ENCODE measurements at places on chromosomes 4 and X.

DNA sequence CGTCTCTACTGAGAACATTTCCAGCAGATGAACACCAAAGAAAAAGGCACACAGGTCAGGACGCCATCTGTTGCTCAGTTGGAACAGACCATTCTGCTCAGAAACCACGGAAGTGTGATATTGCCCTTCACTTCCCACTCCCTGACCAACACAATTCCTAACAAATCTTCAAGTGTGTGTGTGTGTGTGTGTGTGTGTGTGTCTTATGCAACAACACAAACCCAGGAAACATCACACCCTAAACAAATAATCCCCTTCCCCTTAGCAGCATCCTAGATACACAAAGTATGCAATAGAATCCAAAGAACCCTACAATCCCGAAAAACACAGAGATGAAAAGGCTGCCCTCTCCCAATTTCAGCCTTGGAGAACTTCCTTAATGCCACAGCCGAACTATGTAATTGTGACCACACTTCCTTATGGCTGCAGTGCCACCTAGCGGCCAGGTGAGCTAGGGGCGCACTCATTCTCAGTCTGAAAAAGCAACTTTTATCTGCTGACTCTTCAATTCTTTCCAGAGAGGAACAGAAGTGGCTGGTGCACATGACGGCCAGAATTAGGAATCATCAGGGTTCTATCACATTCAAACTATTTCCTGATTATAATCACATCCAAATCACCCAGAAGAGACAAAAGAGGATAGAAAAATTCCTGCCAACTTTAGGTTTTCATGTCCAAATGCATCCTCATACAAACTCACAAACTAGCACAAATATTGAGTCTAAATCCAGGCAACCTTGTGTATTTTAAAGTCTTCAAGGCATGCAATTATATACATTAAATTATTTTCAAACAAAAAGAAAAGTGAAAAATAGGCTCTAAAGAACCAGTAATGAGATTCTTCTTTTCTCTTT, 164.9 kb downstream of the DHX15 start:
- DNase-seq, result peak; percentile 53

DNA sequence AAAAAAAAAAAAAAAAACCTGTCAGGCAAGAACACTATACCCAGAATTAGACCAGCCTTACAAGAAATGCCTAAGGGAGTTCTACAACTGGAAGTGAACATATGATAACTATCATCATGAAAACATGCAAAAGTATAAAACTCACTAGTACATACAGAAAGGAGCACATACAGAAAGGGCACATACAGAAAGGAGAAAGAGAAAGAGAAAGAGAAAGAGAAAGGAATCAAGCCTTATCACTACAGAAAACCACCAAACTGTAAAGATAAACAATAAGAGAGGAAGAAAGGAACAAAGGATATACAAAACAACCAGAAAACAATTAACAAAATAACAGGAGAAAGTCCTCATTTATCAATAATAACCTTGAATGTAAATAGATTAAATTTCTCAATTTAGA, 50.4 kb downstream of the PHKA1 start:
- DNase-seq, result no peak

- no peak for DNase-seq
Observed at GRCh38 chrX:153423652-153424051, 12.4 kb downstream of the ZFP92 start.

- DNase-seq, result no peak
Observed at GRCh38 chrX:129818123-129818522, 25.6 kb downstream of the ZDHHC9 start.

DNA sequence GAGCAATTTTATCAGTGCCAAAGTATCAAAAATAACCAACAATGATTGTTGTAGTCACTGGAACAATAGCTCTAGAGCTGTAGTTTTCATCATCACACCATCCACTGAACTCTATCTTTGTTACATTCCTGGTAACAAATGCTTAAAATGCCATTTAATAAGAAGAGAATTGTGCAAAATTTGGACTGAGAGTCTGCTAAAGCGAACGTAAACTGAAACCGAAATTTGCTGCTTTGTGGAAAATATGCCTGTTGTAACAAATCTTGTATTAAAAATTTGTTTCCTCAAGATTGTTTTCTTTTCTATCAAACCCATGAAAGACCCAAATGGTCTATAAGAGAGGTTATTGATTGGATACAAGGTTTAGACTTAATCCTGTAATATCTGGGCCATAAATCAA, 109.3 kb upstream of the TECRL start:
- no peak for DNase-seq

Measured in CD4-positive, alpha-beta T cell treated with Interleukin-10 for 1 hour (primary cell).